ENCODE measurements at places on chromosomes 2 and 18.
A peak's percentile ranks its signal among the peaks of the same experiment; 100 is the strongest.

DNA sequence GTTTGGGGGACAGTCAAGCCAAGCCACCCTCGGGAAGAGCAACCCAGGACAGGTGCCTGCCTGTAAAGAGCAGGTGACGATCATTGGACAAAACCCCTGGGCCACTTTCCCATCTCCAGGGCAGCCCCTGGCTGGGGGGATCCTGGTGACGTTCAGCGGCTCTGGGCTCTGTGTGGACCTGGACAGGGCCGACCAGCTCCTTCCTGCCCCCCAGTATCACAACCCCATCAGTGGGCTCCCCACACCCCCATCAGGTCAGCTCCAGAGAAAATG is 57.3 kb upstream of the ASAP2 start:
- no peak for DNase-seq

DNA sequence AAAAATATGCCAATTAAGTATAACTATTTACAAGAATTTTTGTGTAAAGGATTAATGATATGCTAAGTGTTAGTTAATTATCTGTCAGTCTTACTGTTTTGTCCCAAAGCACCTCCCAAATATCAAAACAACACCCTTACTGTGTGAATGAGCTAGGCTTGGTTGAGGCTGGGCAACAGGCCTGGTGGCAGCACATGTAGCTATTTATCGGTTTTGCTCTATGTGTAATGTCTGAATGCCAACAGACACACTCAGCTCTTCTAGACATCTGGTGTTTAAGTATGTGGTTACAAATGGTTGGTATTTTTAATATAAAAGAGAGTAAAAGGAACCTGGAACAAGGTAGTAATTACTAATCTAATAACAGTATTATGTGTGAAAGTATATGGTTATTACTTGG is 175.3 kb downstream of the RAB3GAP1 start:
- no peak for DNase-seq

- DNase-seq, result no peak
Observed at GRCh38 chr2:182229297-182229696, 197.5 kb downstream of the PDE1A start.

GRCh38 chr2:70768590-70769085 is 638 bp upstream of the ADD2 start:
- DNase-seq, result no peak

- no peak for DNase-seq
Observed at GRCh38 chr2:68917034-68917718, 35.5 kb downstream of the GKN2 start.

DNA sequence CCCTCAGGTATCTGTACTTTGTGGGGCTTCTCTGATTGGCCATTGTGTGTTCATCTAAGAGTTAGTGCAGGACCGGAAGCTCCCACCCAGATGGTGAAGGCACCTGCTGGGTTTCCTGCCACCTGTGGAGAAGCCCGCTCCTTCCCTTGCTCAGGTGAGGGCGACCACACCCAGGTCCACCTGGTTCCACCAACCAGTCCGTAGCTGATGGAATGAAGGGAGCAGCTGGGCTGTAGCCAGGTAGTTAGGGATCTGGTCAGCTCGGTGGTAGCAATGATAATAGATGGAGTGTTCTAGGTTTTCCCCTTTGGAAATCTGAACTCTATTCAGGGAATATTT is 16.0 kb downstream of the SH3BP4 start:
- DNase-seq, result no peak

- no peak for DNase-seq
Observed at GRCh38 chr2:44456946-44457345, 95.2 kb downstream of the CAMKMT start.

DNA sequence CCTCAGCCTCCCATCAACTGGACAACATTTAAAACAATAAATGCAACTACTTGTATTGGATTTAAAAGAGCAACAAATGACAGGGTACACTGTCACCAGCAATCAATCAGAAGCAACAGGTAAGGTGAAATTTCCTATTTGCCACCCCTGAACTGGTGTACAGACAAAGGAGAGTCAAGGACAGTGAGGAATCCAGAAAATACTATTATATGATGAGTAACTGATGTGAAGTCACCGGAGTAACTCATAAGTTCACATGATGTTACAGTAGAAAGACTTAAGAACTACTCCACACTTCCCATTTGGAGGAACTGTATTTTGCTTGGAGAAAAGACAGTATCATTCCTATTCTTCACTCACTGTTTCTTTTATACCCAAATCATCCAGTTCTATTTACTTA is 4.1 kb upstream of the STAT1 start:
- DNase-seq, result no peak

- DNase-seq, result no peak
Observed at GRCh38 chr2:104416339-104417000, 437.4 kb upstream of the POU3F3 start.

- no peak for DNase-seq
Observed at GRCh38 chr2:233358335-233358734, 4.0 kb downstream of the DGKD start.

DNA sequence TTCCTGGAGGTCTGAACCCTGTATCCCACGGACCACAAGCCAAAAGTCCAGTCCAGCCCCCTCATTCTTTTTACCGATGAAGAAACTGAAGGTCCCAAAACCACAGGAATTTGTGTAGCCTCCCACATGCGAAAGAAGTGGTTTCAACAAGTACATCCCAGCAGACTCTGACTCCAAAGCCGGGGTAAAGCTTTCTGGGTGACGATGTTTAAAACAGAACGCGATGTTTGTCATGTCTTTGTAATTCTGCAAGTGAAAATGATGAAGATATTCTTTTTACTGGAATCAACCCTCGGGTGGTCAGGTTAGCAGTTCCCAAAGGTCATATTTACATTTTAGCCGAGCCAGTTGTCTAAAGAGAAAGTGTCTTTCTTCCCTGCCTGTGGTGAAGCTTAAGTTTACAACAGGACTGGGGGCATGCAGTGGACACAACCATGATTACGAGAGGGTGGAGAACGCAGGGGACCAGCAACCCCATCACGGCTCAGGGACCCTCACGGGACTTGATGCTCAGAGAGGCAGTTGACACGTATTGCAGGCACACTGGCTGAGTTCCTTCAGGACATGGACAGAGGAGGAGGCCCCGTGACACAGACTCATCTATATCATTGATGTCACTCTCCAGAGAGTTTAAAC is 17.8 kb upstream of the TMEM131 start:
- DNase-seq, result no peak

- DNase-seq, result peak; percentile 79
Observed at GRCh38 chr18:44149706-44150105, 531.0 kb upstream of the SETBP1 start.

GRCh38 chr2:98149333-98149697 is 62.3 kb downstream of the VWA3B start:
- peak; percentile 5 for DNase-seq

DNA sequence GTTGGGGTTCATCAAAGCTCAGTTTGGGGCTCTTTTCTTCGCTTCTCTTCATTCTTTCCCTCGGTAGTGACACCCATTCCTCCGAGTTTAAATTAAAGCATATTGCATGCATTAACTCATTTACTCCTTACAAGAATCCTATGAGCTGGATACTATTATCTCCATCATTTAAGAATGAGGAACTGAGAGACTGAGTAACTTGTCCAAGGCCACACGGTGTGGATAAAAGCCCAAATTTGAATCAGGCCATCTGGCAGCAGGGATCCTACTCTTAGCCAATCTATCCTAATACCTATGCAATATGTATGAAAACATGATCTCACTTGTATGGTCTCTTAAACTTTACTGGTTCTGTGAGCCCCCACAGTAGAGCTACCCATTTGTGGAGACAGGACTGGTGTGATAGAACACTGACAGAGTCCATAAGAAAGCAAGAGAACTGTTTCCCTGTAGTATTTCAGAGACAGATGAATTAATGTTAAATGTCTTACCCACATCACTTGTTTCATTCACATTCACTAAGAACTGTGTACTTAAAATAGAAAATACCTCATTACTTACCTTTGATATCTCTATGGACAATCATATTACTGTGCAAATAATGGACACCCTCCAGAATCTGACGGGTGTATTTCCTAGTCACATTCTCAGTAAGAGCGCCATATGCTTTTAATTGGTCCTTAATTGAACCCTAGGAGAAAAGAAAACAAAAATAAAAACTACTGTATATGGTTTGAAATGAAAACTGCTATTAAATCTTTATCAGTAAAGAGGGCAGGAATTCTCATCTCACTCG is 20.4 kb upstream of the ERCC3 start:
- no peak for DNase-seq

DNA sequence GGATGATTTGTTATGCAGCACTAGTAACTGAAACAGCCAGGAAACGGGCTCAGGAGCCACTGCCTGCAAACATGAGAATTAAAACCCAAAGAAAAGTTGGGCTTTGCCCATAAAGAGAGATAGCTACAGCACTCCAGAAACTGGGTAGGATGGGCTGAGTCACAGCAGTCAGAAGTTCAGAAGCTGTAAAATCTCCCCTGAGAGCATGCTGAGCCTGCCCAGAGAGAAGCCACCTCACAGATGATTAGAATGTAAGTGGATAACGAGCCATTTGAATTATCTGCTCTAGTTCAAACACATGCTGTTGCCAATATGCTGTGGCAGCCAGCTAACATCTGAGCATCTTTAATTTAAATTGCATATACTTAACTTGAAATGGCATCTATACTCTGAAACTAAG is 388.1 kb upstream of the ACVR2A start:
- no peak for DNase-seq

GRCh38 chr2:3952866-3953516 is 249.6 kb downstream of the DCDC2C start:
- DNase-seq, result no peak

GRCh38 chr2:10346929-10347561 is 44.3 kb downstream of the HPCAL1 start:
- no peak for DNase-seq

DNA sequence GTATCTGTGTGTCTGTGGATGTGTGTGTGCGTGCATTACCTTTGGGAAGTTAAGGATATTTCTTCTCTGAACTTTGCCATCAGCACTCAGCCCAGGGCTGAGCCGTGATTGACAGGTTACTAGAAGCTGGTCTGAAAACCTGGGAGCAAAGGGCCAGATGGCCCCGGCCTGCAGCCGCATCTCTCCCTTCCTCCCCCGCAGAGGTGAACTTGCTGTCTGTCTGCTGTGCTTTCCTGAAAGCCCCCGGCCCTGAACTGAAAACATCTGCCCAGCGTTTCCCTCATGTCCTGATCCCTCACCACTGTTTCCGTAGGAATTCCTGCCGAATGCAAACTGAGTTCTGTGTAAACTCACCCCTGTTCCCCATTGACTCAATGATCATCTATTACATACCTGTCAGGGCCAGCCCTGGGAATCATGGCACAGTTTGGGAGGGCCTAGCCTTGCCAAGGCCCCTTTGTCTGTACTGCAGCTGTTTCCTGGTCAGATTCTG is 45.8 kb downstream of the MYCN start:
- DNase-seq, result no peak

DNA sequence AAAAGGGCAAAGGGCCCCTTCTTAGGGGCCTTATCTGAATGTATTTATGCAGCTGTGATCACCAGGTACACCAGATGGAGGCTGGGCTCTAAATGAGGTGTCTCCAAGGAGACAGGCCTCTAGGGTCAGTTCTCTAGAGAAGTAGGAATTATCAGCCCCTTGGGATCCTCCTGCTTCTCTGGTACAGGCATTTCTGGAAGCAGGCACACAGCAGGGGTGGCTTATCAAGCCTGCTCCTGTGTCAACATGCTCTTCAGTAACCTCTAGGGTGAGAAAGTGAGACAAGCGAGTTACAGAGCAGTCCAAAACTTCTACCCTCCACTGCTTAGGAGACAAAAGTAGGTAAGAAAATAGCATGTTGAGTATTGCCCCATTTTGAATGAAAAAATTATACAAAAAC is 13.8 kb downstream of the TPGS2 start:
- DNase-seq, result no peak

- DNase-seq, result no peak
Observed at GRCh38 chr2:177772529-177772928, 300.0 kb downstream of the PDE11A start.

GRCh38 chr18:74515620-74516231 is 18.6 kb upstream of the CNDP1 start:
- peak; percentile 97 for DNase-seq

- peak; percentile 46 for DNase-seq
Observed at GRCh38 chr2:219459460-219460311, 25.0 kb downstream of the SPEG start.

DNA sequence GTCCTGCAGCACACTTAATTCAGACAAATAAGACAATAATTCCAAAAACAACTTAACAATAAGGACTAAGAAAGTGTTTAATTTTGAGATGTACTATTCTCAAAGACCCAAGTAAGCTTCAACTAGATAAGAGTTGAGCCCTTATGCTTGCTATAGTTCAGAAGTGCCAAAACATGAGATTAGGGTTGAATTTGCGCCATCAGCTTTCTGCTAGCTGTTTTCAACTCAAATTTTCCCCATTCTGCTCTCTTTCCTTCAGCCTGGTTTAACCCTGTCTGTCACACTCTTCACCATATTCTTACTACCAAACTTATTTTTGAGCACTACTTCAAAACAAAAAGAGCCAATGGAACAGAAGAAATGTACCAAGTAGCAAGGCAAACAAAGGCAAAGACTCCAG is 4.1 kb downstream of the NFE2L2 start:
- no peak for DNase-seq

- DNase-seq, result no peak
Observed at GRCh38 chr2:68366083-68366560, 1.0 kb downstream of the PLEK start.

DNA sequence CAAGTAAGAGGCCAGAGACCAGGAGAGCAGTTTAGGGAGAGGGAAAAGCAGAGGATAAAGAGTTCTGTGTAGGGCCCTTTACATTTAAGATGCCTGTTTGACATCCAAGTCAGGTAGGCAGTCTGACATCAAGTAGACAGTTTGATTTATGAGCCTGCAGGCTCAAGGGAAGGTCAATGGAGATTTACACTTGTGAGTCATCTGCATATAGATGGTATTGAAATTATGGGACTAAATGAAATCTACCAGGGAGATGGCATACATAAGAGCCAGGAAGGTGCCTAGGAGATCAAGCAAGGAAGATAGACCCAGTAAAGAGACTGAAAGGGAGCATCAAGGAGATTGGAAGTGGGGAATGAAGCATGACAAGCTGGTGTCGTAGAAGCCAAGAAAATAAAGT is 212.4 kb upstream of the PKDCC start:
- DNase-seq, result no peak

DNA sequence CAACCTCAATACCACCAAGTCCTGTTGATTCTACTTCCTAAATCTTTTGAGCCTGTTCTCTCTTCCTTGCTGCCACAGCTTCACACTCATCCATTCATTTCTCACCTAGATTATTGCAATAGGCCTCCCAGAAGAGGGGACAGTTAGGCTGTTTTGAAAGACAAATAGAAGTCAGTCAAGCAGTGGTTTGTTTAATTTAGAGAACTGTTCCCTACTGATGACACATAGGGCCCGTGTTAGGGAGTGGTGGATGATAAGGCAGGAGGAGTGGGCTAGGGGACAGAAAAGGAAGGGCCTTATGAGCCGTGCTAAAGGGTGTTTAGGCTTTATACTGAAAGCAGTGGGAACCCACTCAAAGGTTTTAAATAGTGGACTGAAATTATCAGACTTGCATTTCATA is 59.6 kb upstream of the ZFP36L2 start:
- DNase-seq, result no peak

- DNase-seq, result no peak
Observed at GRCh38 chr2:137339051-137339450, 573.7 kb downstream of the THSD7B start.

GRCh38 chr2:213235741-213236140 is 48.5 kb upstream of the SPAG16 start:
- no peak for DNase-seq

- no peak for DNase-seq
Observed at GRCh38 chr2:33322612-33323011, 153.8 kb upstream of the RASGRP3 start.

GRCh38 chr2:216596236-216596979 is 36.8 kb upstream of the IGFBP2 start:
- no peak for DNase-seq
